Hematopoietic multipotent progenitor cell treated with erythropoietin and hydrocortisone succinate and interleukin-3 and kit ligand, for 8 days (in vitro differentiated cells): ENCODE measurements at places on chromosomes 5 and 9.

- no peak for DNase-seq
These were observed 147.3 kb downstream of the CACNA1B start for GRCh38 chr9:138024831-138025291.

GRCh38 chr9:109742776-109743348, 37.1 kb upstream of the PALM2AKAP2 start:
- DNase-seq: no peak

DNA sequence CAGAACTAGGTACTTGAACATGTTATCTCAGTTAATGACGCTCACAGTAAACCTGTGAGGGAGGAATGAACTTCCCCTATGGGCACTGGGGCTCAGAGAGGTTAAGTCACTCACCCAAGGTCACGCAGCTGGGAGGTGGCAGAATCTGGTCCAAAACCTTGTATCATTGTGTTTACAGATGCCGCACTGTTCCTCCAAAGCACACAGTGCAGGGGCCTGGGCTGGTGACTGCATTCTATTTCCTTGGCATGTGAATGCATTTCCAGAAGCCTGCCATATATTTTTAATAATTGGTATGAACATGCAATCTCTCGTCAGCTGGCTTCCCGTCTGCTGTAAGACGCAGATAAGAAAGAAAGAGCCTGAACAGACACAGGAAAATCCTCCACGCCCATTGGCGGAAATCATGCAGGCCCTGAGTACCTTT, 77.0 kb upstream of the TBC1D2 start:
- peak; percentile 84 for DNase-seq

- DNase-seq: peak; percentile 54
These were observed 159.6 kb upstream of the TBCA start for GRCh38 chr5:77935506-77936364.

DNA sequence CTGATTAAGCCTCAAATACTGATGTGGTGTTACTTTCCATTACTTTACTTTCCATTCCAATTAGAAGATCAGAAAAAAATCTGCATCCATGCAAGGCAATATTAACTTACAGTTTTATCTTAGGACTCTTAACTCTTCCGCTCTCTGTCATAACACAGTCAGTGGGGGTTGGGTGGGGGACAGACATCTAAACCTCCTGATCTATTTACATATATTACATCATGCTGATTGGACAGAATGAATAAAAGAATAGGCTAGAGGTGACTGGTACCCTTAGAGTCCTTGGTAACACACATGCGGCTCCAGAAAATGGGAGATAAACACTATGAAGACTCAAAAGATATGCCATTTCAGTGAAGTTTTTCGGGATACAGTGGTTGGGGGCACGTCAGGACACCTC, 27.6 kb downstream of the RAPGEF6 start:
- no peak for DNase-seq

GRCh38 chr9:91500509-91501014, 76.9 kb upstream of the NFIL3 start:
- DNase-seq: no peak

DNA sequence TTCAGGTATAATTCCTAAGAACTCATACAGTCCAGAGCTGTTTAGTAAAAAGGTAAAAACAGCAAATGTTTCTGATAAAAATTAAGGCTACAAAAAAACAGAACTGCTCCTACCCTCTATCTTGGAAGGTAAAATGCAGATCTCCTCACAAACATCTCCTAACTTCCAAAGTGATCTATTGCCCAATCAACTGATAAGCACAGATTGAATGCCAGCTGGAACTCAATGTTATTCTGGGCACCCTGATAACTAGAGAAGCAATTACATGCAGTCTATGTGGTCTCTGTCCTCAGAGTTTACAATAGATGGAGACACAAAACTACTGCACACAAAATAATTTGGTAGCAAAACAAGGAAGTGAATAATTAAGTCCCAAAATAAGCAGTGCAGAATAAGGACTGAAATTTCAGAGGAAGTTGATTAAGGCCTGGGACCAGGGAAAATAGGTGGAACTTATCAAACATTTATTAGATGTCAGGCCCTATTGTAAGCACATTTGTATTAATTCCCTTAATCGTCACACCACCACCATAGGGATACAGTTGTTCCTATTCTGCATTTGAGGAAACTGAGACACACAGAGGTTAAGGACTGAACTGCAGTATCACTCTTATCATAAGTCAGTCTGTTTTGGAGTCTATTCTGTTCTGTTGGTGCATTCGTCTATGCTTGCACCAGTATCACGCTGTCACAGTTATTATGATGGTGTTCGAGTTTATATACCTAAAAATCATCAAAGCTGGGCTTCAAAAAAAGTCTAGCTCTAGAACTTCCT, 102.2 kb upstream of the TARS1 start:
- no peak for DNase-seq

DNA sequence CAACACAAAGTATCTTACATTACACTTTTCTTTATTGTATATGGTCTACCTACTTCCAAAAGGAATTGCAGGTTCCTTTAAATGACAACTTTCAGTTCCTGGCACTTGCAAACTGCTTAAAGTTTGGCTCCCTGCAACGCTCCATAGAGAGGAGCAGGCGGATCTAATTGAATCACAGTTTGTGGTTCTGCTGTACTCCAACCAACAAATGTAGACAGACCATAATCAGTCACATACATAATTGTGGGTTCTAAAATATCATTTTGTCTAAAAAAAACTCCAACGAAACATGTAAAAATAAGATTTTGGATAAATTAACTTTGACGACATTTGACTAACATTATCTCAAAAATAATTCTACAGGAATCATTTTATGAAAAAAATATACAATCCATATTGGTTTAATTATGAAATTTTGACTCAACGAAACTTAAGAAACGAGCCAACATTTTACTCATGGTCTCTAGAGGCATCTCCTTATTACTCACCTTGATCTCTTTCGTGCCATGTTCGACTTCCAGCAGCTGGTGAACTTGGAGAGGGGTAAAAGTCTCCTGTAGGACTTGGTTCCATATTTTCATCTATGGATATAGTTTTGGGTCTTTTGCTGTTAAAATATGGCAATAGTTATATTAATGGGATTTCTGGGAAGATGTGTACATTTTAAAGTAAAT, 167.6 kb downstream of the NFIB start:
- no peak for DNase-seq

GRCh38 chr5:168174376-168174775, 117.1 kb upstream of the WWC1 start:
- DNase-seq: no peak

DNA sequence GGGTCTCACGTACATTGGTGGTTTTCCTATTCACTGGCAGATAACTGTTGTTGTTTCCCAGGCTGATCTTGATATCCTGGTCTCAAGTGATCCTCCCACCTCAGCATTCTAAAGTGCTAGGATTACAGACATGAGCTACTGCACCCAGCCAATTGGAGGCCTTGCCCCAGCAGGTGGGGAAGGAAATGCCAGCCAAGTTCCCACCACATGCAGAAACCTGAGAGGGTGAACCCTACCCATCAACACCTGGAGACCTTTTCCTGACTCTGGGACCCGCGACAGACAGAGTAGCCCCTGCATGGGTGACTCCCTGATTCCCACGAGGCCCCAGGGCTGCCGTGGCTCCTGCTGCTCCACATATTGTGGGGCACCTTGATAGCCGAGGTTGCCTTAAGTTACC, 107.7 kb downstream of the GDA start:
- no peak for DNase-seq

DNA sequence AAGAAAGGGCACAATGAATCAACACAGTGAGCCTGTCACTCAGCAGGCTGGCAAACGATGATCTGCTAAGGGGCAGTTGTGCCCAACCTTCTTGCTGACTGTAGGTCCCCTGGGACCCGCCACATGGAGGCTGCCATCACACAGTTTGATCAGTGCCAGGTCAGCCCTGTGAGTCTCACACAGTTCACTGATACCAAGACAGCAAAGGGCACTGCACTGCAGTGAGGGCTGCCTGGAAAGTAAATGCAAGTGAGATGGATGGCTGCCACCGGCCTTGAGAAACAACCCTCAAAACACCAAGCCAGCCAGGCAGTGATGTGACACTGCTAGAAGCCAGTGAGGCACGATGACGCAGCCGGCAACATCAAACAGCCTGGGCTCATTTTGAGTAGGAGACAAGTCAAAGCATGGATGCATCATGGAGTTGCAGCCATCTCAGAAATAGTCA, 30.3 kb downstream of the FOXD1 start:
- DNase-seq: no peak

DNA sequence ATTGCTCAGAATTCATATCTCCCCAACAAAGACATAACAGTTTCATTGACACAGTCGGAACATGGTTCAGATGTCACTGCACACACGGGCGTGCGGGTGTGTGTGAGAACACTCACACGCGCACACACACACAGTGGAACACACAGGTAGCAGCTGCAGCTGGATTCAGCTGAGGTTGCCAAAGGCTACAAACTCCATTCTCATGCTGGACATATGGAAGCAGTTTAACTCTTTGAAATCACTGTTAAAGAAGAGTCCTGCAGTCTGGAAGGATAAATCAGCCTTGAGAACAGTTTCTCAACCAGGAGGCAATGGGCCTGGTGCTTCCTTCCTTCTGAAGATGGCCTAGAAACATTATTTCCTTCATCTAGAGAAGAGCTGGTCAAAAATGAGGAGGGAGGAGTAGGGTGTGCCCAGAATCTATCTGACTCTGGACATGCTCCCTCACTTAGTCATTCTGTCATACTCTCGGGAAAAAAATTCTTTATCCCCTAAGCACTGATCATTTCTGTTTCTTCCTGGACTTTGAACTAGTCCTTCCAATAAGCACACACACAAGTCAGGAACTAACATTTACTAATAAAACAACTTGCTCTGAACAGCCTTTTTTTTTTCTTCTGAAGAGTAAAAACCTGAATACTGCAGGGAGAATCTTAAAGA, 160.6 kb downstream of the ZDHHC21 start:
- DNase-seq: no peak

GRCh38 chr5:1264211-1264610, 30.7 kb downstream of the TERT start:
- DNase-seq: no peak

GRCh38 chr5:158289967-158290366, 431.0 kb upstream of the CLINT1 start:
- no peak for DNase-seq

- no peak for DNase-seq
These were observed 233.3 kb upstream of the ADAMTS16 start for GRCh38 chr5:4906786-4907185.

GRCh38 chr5:150402229-150402773, 10.4 kb downstream of the CD74 start:
- DNase-seq: no peak

- no peak for DNase-seq
These were observed 622.7 kb upstream of the CDH18 start for GRCh38 chr5:20610681-20611080.

- DNase-seq: no peak
These were observed 206.7 kb downstream of the ARRDC3 start for GRCh38 chr5:91176288-91177016.

- DNase-seq: no peak
These were observed 60.1 kb downstream of the RGS3 start for GRCh38 chr9:113523421-113524141.

- DNase-seq: no peak
These were observed 661.5 kb downstream of the TLE4 start for GRCh38 chr9:80233102-80233843.

DNA sequence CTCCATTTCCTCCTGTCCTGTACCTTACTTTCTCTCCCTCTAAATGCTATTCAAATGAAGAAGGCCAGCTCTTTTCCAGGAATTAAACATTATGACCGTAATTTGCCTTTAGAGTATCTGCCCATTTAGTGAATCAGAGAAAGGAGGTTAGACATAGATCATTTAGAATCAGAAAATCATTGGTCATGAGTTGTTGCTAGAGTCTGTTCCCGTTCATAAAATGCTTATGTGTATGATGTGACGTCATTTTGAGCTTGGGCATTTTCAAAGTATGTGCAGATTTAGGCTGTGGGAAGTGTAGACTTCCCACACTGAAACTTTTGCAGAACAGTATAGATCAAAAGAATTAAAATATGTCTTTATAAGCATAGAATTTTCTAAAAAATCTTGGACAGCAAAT, 163.0 kb downstream of the ALDH1A1 start:
- no peak for DNase-seq

DNA sequence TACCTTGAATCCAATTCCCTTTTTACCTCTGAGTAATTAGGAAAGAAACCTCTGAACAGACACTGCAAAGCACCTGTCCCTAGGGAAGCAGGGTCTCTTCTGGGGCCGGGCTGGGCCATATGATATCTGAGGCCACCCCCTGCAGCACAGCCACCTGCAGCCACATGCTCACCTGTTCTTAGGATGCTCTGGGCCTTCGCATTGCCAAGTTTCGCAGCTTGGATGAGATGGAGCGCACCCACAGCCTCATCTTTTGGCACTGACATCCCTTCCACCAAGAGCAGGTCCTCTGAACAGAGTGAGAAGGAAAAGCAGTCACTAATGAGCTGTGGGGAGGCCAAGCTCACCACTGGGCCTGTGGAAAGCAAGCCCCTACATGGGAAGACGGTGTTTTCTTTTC, 27.3 kb downstream of the CLTA start:
- DNase-seq: no peak

GRCh38 chr9:32783168-32783891, at the start of gene TMEM215:
Gene TMEM215, plus strand, starts transcription at chr9:32783540. Its CDS starts 644 bp downstream, at chr9:32784184.
- DNase-seq: no peak

DNA sequence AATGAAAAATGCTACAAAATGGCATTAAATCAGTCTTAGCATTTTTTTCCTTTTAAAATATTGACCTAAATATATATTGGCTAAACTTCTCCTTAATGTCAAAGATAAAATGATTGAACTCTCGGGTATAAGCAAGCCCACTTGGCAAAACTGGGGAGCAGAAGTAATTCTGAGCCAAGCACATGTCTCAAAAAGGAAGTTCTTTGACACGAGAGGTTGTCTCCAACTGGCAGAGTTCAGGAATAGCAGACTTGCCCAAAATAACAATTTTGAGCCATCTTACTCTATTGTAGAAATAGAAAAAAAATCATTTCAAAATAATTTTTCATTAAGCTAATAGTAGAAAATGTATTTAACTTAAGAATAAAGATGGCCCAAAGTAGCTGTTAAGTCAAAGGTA, 10.4 kb upstream of the MLLT3 start:
- no peak for DNase-seq

GRCh38 chr9:77751341-77752091, 103.4 kb upstream of the GNA14 start:
- DNase-seq: peak; percentile 69

DNA sequence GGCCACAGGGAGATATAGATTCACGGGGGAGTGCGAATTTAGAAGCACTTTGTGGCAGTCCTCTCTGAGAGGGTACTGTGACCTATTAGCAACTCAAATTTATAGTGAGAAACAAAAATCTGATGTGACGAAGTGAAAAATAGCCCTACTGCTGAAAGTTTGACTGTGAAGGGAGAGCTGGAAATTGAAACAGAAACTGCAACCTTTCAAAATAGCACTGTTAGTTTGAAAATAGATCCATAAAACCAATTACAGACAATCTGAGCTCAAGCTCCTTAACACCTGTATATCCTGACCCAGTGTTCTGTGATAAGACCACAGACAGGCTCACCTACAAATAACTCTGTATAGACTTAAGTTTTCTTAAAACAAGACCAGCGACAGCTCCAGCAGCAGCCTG, 420.1 kb downstream of the IRX1 start:
- no peak for DNase-seq

- no peak for DNase-seq
These were observed 13.6 kb upstream of the COMMD10 start for GRCh38 chr5:116071211-116071610.
